ENCODE measurements at places on chromosomes 2 and 18. TPM values are rescaled to one million over a fixed set of nuclear protein-coding genes. Genes with fewer than 3 reads are reported as not detected.

Gene CTAGE1
- not detected for total RNA-seq

Gene DNPEP
- total RNA-seq: 40.3 TPM

Gene ASAP2
- 15.3 TPM for total RNA-seq

Gene SERPINB4
- total RNA-seq: 24.4 TPM
